ENCODE measurements at places on chromosomes 16 and 17.

DNA sequence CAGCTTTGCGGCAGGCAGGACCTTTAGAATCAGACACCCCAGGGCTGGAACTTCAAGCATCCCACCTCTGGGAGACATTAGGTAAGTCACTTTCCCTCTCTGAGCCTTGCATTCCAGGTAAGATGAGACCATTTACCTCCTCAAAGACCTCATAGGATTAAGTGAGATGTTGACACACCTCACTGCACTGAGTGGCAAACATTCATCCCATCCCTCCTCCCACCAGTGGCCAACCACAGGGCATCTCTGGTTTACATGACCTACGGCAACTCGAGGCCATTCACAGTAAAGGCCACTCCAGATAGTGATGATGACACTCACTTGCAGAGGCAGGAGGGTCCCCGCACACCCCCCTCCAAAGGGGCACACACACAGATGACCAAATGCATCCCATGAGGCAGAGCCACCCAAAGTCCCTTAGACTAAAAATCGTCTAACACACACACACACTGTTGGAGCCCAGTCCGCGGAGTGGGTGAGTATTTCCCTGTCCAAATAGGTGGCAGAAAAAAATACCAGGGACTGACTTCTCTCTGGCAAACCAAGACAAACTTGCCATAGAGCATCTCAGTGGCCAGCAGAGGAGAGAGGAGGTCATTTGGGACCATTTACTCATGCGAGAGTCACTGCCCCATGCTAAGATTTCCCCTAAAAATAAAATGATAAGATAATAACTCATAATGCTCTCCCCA is 454.9 kb downstream of the SOX9 start:
- no peak for DNase-seq
- peaks cover 73% of the 10 kb centered on the region for H3K27me3 ChIP-seq
- H3K27ac ChIP-seq: peak overlapping the region; percentile 78
- H3K4me3 ChIP-seq: peak overlapping the region; percentile 88
- H3K36me3 ChIP-seq: no peaks in the 10 kb centered on the region

DNA sequence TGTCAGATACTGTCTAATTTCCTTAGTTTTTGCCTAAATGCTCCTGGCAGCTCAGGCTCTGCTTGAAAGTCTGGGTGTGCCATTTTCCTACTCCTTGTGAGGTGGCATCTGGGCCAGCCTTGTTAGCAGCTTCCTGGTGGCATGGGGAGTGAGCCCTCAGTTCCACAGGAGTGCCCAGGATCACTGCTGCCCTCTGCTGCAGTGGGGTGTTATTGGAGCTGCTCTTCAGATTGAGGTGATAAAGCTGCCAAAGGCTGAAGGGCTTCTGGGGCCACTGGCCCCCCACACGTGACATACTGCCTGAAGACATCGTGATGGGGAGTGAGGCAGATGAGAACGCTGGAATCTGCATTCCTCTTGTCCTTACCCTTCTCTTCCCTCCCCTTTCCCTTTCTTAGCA is 27.4 kb downstream of the CEP95 start:
- no peaks in the 10 kb centered on the region for H3K4me1 ChIP-seq
- no peaks in the 10 kb centered on the region for H3K27me3 ChIP-seq
- peaks cover 21% of the 10 kb centered on the region for H3K36me3 ChIP-seq
- H3K27ac ChIP-seq: no peak overlapping the region
- H3K4me3 ChIP-seq: no peak overlapping the region

DNA sequence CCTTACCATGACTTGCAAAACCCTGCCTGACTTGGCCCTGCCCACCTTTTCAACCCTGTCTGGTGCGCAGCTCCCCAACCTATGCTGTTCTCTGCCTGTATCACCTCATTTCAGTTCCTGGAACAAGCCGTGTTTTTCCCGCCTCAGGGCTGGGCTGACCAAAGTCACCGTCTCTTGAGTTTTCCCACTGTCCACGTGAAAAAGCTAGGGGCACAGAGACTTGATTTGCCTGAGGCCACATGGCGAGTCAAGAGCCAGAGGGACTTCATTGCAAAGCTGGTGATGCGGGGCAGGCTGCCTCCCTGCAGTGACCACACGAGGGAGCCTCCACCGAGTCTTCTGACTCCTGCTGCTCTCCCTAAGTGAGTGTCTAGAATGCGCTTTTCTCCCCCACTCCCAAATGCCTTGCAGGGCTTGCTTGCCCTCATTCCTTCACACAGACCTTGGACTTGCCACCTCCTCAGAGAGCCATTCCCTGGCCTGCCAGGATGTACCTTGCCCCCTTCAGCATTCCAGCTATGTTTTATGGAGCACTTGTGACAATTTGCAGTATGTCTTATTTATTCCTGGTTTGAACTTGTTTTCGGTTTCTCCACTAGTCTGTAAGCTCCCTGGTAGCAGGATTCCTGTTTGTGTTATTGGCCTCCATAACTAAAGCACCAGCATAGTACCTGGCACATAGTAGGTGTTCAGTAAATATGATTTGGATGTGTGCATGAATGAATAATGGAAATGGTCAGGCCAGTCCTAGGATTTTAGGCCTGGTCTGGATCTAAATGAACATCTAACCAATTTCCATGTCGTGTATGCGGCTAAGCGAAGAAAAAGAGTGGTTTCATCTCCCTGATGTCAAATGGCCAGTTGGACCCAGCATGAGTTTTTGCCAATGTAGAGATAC is 252.3 kb downstream of the SNX29 start:
- no peak overlapping the region for H3K27ac ChIP-seq
- peaks cover 8% of the 10 kb centered on the region for H3K4me1 ChIP-seq
- peak; percentile 58 for DNase-seq

GRCh38 chr17:47694581-47695428 is 844 bp downstream of the TBKBP1 start:
- no peaks in the 10 kb centered on the region for H3K36me3 ChIP-seq
- peak overlapping the region; percentile 91 for H3K4me3 ChIP-seq
- no peak overlapping the region for H3K27ac ChIP-seq
- no peak for DNase-seq
- H3K27me3 ChIP-seq: no peaks in the 10 kb centered on the region

- H3K27me3 ChIP-seq: peaks cover 21% of the 10 kb centered on the region
- DNase-seq: no peak
- H3K36me3 ChIP-seq: no peaks in the 10 kb centered on the region
- no peak overlapping the region for H3K4me3 ChIP-seq
- no peak overlapping the region for H3K27ac ChIP-seq
Measured at GRCh38 chr17:74330446-74330845, 4.4 kb downstream of the KIF19 start.

DNA sequence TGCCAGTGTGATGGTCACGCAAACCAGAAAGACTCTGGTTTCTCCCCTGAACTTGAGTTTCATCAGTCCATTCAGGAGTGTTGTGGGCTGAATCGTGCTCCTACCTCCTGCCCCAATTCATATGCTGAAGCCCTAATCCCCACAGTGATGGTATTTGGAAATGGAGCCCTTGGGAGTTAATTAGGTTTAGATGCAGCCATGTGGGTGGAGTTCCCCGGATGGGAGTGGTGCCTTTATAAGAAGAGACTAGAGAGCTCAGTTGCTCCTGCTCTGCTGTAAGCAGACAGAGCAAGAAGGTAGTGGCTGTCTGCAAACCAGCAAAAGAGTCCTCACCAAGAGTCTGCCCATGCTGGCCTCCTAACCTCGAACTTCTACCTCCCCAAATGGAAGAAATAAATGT is 160.3 kb upstream of the DYNLRB2 start:
- no peaks in the 10 kb centered on the region for H3K4me1 ChIP-seq
- no peak overlapping the region for H3K4me3 ChIP-seq
- H3K27ac ChIP-seq: no peak overlapping the region
